ENCODE measurements at places on chromosomes 11 and 22.

DNA sequence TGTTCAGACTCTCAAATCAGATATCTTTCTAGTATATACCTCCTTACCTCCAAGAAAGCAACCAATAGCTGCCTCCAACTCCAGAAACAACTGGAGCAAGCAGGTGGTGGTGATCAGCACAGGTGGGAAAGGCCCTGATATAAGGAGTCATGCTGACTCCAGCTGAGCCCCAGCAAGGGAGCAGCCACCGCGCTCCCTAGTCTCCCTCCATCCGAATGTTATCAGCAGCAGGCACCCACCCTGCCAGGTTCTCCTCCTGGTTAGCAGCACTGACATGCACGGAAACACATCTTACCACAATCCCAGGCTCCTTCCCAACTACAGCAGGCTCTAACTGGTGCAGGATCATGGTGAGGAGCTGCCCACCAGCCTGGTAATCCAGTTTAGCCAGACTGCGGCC is 18.5 kb upstream of the STK33 start:
- DNase-seq = no peak

DNA sequence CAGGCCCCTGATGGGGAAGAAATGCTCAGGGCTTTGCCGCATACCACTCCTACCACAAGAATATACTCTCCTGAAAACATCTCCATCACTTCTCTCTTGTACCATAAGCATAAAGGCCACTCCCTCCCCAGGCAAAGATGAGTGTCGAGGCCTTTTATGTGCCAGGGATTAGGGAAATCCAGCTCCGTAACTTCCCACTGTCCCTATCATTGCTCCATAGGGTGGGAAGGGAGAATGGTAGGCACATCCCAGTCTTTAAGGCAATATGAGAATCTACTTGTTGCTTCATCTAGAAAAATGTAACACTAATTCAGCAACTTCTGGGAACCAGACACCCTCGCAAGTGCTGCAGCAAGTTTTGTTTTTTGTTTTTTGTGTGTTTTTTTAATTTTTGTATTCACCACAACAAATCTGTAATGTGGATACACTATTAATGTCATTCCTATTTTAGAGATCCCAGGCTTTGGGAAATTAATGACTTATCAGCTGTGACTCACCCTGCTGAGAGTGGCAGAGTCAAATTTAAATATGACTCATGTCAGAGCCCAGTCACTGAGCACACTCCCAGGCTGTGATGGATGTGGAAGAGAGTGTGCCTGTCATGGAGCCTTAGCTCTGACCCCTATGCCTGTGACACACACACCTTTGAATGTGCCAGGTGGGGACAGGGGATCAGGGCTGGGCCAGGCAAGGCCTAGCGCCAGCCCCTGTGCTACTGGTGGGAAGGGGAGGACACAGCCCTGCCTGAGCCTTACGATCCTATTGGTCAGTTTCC is 23.4 kb downstream of the PANX1 start:
- DNase-seq = no peak

GRCh38 chr11:111308140-111308539 is 9.8 kb downstream of the POU2AF3 start:
- no peak for DNase-seq

GRCh38 chr22:25403284-25403810 is 161.1 kb upstream of the GRK3 start:
- no peak for DNase-seq

- no peak for DNase-seq
Measured at GRCh38 chr11:6735306-6735705, 36.5 kb downstream of the OR2AG2 start.

- no peak for DNase-seq
Measured at GRCh38 chr11:126277780-126278179, 5.1 kb upstream of the TIRAP start.

- DNase-seq = no peak
Measured at GRCh38 chr11:69644071-69644961, 3.4 kb downstream of the CCND1 start.

DNA sequence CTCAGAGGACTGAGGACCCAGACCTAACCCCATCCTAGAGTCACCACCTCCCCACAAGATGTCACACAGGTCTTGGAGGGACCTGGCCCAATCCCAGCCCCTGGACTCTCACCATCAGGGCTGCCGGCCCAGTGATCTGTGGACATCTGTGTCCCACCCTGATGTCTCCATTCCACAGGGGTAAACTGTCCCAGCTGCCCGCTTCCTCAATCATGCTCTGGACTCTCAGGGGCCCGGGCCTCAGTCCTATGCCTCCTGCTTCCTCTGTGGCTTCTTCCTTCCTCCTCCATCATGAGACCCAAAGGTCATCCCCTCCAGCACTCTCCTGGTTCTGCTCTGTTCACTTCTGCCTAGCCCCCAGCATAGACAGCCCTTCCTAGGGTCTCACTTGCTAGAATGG is 32.2 kb downstream of the ARAP1 start:
- DNase-seq = no peak

DNA sequence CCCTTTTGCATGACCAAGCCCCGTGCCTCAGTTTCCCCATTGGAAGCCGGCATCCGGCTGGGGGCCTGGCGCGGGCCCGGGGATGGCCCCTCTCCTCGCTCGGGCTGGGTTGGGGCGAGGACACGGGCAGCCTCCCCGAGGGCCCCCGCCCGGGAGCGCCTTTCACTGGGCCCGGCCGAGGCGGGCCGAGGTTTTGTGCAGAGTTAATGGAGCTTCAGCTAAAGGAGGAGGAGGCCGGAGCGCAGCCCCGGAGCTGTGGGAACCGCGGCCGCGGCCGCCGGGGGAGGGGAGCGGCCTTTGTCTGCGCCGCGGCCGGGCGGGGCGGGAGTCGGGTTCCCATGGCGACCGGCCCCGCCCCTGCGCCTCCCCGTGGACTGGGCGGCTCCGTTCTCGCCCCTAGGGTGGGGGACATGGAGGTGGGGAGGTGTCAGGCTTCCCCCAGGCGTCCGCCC is 1.4 kb upstream of the MAPK11 start:
- DNase-seq = peak; percentile 65

DNA sequence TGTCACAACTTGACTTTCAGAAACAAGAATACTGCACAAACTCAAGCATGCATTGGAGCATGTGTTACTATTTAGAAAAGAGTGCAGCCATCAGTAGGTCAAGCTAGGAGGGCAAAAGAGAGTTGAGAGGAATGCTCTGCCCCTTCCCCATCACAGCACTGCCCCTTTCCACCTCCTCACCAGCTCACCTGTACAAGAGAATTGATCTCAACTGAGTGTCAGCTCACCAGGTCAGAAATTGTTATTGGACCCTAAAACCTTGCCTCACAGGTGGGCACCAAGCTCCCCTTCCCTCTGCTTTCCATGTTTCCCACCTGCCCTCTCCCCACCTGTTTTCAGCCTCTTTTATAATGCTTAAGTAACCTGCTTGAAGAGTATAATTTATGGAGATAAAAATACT is 48.8 kb downstream of the DKK3 start:
- DNase-seq = no peak

- DNase-seq = no peak
Measured at GRCh38 chr22:46446799-46447198, 90.6 kb downstream of the CELSR1 start.

DNA sequence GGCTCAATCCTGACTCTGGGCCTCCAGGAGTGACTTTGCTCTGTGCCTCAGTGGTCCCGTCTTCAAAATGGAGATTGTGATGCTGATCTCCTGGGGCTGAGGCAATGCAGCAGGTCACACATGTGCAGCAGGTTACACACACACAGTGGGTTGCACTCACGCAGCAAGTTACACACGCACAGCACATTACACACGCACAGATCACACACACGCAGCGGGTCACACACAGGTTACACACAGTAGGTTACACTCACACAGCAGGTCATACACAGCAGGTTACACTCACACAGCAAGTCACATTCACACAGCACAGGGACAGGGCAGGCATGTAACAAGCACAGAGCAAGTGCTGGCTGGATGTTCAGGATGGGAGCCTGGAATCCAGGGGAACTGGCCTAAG is 11.3 kb downstream of the C11orf24 start:
- no peak for DNase-seq

GRCh38 chr22:32576553-32577253 is 102.1 kb downstream of the FBXO7 start:
- DNase-seq = no peak

- no peak for DNase-seq
Measured at GRCh38 chr11:58465690-58466089, 23.7 kb upstream of the OR5B12 start.

- no peak for DNase-seq
Measured at GRCh38 chr22:48941903-48942575, 885.6 kb downstream of the BRD1 start.

GRCh38 chr22:24380220-24380904 is 47.0 kb upstream of the ADORA2A start:
- no peak for DNase-seq

GRCh38 chr11:94876222-94876621 is 97.1 kb downstream of the CWC15 start:
- no peak for DNase-seq

DNA sequence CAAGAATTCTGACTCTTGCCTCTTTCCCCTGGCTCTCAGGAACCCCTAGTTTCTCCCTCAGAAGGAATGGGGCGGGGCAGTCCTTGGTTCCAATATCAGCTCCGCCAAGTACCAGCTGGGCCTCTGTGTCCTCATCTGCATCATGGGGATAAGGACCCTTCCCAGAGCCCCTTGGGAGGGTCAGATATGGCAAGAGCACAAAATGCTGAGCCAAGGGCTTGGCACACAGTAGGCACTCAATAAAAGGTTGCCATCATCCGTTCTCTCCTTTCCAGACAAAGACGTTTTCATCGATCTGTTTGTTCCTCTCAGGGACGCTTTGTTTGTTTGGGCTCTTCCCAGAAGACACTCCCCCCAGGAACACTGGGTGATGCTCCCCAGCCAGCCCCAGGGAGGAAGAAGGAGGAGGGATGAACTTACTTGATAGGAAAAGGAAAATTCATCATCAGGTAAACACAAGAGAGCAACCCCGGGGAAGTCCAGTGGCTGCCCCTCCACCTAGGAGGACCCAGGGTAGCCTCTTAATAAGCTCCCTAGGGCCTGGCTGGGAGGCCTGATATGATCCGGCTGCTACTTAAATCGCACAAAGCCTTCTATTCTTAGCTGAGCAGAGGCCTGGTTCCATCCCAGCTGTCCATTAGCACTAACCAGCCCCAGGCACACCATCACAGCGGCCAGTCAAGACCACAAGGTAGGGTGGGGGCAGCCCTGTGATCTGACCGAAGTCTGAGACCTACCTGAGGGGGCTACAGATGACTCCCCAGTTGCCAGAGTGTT is 19.6 kb downstream of the GDPD5 start:
- no peak for DNase-seq
